H9 (cell line): ENCODE measurements at places on chromosomes 11 and 22. TPM values are rescaled to one million over a fixed set of nuclear protein-coding genes. Genes with fewer than 3 reads are reported as not detected.

The CAVIN3 gene
- total RNA-seq = 56.7 and 60.0 TPM in 2 replicates

The PDHX gene
- 40.1 and 40.7 TPM in 2 replicates for total RNA-seq

The FGF3 gene
- not detected in 2 replicates for total RNA-seq

The SAA4 gene
- not detected in 2 replicates for total RNA-seq

The TRIM48 gene
- total RNA-seq = not detected in 2 replicates

The WNT7B gene
- 0.09 and 0.31 TPM in 2 replicates for total RNA-seq

The OR56A1 gene
- 0.07 TPM in 2 replicates for total RNA-seq

The OR8B12 gene
- total RNA-seq = not detected in 2 replicates

DNA sequence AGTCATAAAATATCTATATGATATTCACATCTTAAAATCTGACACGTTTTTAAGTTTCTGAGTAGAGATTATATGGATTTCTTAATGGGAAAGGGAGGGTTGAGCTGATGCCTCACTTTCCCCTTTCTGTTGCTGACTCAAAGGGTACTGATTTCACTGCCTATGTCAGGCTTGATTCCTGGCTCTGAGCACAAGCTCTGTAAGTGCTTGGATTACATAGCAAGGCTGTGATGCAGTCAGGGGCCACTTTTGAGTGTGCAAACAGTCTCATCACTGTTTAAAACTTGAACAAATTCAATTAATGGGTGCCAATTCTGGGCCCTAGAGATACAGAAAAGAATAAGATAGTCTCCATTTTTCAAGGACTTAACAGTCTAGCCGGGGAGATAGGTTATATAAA, 14.4 kb downstream of the ATXN10 start:
- peaks cover 8% of the 10 kb centered on the region for H3K36me3 ChIP-seq
- H3K4me1 ChIP-seq = peaks cover 7% of the 10 kb centered on the region
- H3K4me3 ChIP-seq = no peak overlapping the region
- no peak for DNase-seq
- no peak overlapping the region for H3K27ac ChIP-seq

GRCh38 chr11:104075706-104076105, 39.3 kb downstream of the DDI1 start:
- no peaks in the 10 kb centered on the region for H3K27me3 ChIP-seq
- no peaks in the 10 kb centered on the region for H3K36me3 ChIP-seq
- H3K4me1 ChIP-seq = no peaks in the 10 kb centered on the region
- H3K27ac ChIP-seq = no peak overlapping the region
- DNase-seq = no peak
- H3K4me3 ChIP-seq = no peak overlapping the region

DNA sequence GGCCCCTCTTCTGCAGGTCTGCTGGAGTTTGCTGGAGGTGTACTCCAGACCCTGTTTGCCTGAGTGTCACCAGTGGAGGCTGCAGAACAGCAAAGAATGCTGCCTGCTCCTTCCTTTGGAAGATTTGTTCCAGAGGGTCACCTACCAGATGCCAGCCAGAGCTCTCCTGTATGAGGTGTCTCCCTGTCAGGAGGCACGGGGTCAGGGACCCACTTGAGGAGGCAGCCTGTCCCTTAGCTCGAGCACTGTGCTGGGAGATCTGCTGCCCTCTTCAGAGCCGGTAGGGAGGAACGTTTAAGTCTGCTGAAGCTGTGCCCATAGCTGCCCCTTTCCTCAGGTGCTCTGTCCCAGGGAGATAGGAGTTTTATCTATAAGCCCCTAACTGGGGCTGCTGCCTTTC, 207.9 kb downstream of the FAT3 start:
- H3K36me3 ChIP-seq = peaks cover 15% of the 10 kb centered on the region
- H3K4me1 ChIP-seq = no peaks in the 10 kb centered on the region
- H3K27ac ChIP-seq = no peak overlapping the region
- no peak overlapping the region for H3K4me3 ChIP-seq
- no peak for DNase-seq
- no peaks in the 10 kb centered on the region for H3K27me3 ChIP-seq

DNA sequence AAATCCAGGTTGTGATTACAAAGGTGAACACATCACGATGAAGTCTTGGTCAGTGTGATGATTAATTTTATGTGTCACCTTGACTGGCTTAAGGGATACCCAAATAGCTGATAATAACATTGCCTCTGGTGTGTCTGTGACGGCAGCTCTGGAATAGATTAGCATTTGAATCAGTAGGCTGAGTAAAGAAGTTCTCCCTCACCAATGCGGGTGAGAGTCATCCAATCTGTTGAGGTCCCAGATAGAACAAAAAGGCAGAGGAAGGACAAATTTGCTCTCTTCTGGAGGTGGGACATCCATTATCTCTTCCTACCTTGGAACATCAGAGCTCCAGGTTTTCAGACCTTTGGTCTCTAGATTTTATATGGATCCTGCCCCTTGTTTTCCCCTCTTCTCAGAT, 856.2 kb upstream of the CCDC90B start:
- H3K27me3 ChIP-seq = no peaks in the 10 kb centered on the region
- no peaks in the 10 kb centered on the region for H3K36me3 ChIP-seq
- no peak overlapping the region for H3K27ac ChIP-seq
- no peak overlapping the region for H3K4me3 ChIP-seq
- peaks cover 4% of the 10 kb centered on the region; the same call in 1 of the 2 replicates for H3K4me1 ChIP-seq

GRCh38 chr11:128522055-128522942, 65.1 kb downstream of the ETS1 start:
- peak; percentile 89 for DNase-seq
- peaks cover 3% of the 10 kb centered on the region; the same call in 1 of the 2 replicates for H3K27me3 ChIP-seq
- H3K27ac ChIP-seq = no peak overlapping the region
- peak overlapping the region; percentile 74 for H3K4me3 ChIP-seq
- peaks cover 2% of the 10 kb centered on the region; the same call in 1 of the 2 replicates for H3K4me1 ChIP-seq
- no peaks in the 10 kb centered on the region for H3K36me3 ChIP-seq

DNA sequence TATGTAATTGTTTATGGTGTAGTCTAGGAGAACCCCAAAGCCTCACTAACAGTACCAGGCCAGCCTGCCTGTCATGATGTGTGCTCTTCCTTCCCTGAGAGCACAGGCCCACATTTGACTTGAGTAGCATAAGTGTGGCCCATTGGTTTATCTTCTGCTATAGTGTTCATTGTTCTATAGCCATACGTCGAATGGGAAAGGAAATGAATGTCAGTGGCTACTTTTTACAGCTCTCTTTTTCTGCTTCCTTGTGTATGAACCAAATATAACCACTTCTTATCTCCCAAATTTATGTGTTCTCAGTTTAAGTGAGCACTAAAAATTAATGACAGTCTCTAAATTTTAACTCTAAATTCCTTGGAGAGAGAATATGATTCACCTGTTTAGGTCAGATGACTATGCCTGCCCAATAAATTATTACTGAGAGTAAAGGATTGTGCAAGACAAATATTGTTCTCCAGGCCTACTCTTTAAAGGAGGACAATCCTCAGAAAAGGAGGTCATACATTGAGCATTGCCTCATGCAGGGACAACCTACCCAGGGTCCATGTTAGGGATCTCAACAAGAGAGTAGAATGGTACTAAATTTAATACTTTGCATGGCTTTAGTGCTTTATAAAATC, 222.9 kb upstream of the ARHGAP20 start:
- no peak overlapping the region for H3K27ac ChIP-seq
- no peaks in the 10 kb centered on the region for H3K4me1 ChIP-seq
- H3K4me3 ChIP-seq = no peak overlapping the region
- H3K36me3 ChIP-seq = no peaks in the 10 kb centered on the region
- no peaks in the 10 kb centered on the region for H3K27me3 ChIP-seq
- no peak for DNase-seq

DNA sequence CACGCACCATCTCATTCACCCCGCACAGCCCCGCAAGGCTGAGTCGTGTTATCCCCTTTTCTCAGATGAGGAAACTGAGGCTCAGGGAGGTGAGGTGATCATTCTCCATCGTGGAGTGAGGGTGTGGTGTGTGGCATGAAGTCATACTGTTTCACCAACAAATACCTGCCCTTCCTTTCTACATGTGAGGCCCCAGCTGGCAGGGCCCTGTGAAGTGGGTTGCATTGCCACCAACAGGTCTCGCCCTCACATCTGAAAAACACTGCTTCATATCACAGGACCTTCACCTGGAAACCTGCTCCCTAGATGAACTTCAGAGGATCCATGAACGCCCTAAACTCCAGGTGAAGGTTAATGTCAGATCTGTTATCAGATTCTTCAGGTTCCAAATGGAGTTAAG, 4.3 kb downstream of the SSTR3 start:
- H3K27ac ChIP-seq = no peak overlapping the region
- no peaks in the 10 kb centered on the region for H3K4me1 ChIP-seq
- H3K4me3 ChIP-seq = no peak overlapping the region
- no peaks in the 10 kb centered on the region for H3K36me3 ChIP-seq
- no peak for DNase-seq

DNA sequence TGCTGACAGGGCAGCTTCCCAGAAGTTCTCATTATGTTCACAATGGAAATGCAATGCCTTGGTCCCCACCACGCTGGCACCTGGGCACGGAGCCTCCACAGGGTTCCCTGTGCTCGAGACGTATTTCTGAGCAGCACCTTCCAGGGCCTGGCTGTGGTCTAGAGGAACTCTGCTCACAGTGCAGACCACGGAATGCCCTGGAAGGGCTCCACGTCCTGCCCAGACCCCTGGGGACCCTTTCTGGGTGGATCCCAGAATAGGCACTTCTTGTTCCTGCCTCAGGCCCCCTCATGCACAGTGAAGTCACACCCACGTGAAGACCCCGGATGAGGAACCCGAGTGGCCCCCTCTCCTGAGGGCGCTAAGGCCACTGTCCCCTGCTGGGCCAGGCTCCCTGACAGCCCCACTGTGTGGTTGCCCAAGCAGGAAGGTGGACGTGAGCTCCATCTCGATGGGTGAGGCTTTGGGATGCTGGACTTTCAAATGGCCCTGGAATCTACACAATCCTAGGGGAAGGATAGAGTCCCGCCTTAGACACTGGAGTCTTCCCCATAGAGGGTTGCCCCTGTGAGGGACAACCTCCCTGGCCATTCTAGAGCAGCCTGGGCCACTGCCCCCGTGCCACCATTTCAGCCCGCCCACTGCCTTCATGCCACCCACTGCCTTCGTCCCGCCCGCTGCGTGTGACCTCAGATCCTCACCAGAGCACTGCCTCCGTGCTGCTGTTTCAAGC, 1106.8 kb downstream of the BRD1 start:
- H3K4me3 ChIP-seq = no peak overlapping the region
- no peaks in the 10 kb centered on the region for H3K4me1 ChIP-seq
- no peaks in the 10 kb centered on the region for H3K27me3 ChIP-seq
- peaks cover 9% of the 10 kb centered on the region for H3K36me3 ChIP-seq

GRCh38 chr11:107743191-107743590, 31.3 kb upstream of the SLN start:
- H3K4me1 ChIP-seq = no peaks in the 10 kb centered on the region
- H3K27me3 ChIP-seq = no peaks in the 10 kb centered on the region
- no peak overlapping the region for H3K4me3 ChIP-seq
- no peak overlapping the region for H3K27ac ChIP-seq
- no peak for DNase-seq

DNA sequence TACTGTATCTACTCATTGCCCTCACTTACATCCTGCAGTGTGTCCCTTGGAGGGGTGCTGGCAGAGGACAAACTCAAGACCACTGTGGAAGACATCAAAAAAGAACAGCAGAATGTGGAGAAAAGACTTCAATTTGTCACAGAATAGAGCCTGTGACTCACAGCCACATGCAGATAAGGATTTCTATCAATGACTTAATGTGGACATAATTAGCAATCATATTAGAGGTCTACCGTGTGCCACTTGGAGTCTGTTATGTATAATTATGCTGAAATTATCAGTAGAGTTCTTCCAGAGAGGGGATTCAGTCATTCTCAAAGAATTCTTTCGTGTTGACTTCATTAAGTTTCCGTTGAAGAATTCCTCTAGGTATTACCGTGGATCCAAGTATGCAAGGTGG, 473.5 kb downstream of the MIAT start:
- no peak overlapping the region for H3K4me3 ChIP-seq
- no peak for DNase-seq
- H3K27ac ChIP-seq = no peak overlapping the region
- H3K4me1 ChIP-seq = 0 out of 2 replicates have a peak, but pooled peaks cover 2% of the 10 kb centered on the region

DNA sequence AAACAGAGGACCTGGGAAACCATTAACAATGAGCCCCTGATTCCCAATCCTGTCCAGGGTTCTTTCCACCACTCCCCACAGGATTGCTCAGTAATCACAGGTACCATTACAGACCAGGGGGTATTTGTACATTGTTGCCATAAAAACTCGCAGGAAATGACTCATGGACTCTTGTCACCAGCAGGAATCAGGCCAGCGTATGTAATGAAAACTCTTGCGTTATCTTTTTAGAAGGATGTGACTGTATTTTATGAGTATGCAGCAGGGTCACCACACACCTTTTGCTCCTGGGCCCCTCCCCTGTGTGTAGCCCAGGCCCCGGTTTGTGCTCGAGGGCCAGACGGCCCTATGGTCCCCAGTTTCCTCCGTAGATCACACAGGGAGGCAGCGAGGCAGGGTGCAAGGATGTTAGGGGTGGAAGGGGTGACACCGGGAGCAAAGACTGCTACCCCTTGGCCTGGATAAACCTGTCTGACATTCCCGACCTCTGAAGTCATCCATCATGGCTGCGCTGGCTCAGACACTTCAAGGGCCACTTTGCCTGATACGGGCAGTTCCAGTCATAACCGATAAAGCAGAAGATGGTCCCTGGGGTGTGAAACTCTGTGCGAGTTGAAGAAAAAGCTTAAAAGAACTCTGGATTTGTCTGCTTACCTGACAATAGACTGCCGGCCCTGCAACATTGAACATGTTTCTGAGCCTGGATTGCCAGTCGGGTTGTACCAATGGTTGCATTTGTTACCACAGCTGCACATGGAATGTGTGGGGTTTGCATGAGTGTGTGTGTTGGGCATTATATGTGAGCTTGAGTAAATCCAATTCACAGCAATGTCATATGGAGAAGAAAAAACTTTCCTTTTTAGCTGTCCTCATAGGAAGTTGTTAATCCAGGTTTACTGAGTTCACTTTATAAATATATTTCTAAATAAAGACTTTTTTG, 56.9 kb downstream of the MICAL2 start:
- H3K4me3 ChIP-seq = no peak overlapping the region
- no peak for DNase-seq
- H3K36me3 ChIP-seq = no peaks in the 10 kb centered on the region
- H3K27me3 ChIP-seq = no peaks in the 10 kb centered on the region
